ENCODE measurements at places on chromosomes 2 and 18. TPM values are rescaled to one million over a fixed set of nuclear protein-coding genes. Genes with fewer than 3 reads are reported as not detected.

The CNGA3 gene
- total RNA-seq: not detected

The NEU4 gene
- 0.92 TPM for total RNA-seq

The BOLL gene
- total RNA-seq: not detected

The CXCR1 gene
- not detected for total RNA-seq

The MEP1B gene
- total RNA-seq: not detected

The GREB1 gene
- 0.20 TPM for total RNA-seq

The IL36RN gene
- 1.0 TPM for total RNA-seq

The EFEMP1 gene
- 86.3 TPM for total RNA-seq

The ASAP2 gene
- 66.8 TPM for total RNA-seq

The PLCL1 gene
- total RNA-seq: not detected

The INHA gene
- total RNA-seq: 9.1 TPM

The LDLRAD4 gene
- total RNA-seq: 1.2 TPM

The RUFY4 gene
- not detected for total RNA-seq

The HOXD8 gene
- 0.39 TPM for total RNA-seq

The FEV gene
- total RNA-seq: not detected

The VIT gene
- total RNA-seq: not detected

The LYPD6B gene
- total RNA-seq: 10.0 TPM

The MYCN gene
- total RNA-seq: not detected

The KCNG2 gene
- not detected for total RNA-seq

The ERFE gene
- 18.3 TPM for total RNA-seq

The RTTN gene
- total RNA-seq: 16.8 TPM

The LHCGR gene
- not detected for total RNA-seq

The B4GALT6 gene
- total RNA-seq: 5.3 TPM

The MC4R gene
- not detected for total RNA-seq

The NEURL3 gene
- 0.48 TPM for total RNA-seq

The CNTNAP5 gene
- not detected for total RNA-seq

The RPE gene
- 63.7 TPM for total RNA-seq

The RNF103 gene
- total RNA-seq: 25.4 TPM

The TXNDC9 gene
- total RNA-seq: 38.6 TPM

The VPS54 gene
- 16.7 TPM for total RNA-seq

The SOWAHC gene
- total RNA-seq: 12.8 TPM

The POMC gene
- not detected for total RNA-seq

The TNFRSF11A gene
- total RNA-seq: 6.3 TPM

The STPG4 gene
- 6.5 TPM for total RNA-seq

The COPS9 gene
- 202 TPM for total RNA-seq

The DNER gene
- 0.28 TPM for total RNA-seq

The CD8B2 gene
- not detected for total RNA-seq
